K562 (cell line): ENCODE measurements at places on chromosomes 2 and 18. TPM values are rescaled to one million over a fixed set of nuclear protein-coding genes. Genes with fewer than 3 reads are reported as not detected.

DNA sequence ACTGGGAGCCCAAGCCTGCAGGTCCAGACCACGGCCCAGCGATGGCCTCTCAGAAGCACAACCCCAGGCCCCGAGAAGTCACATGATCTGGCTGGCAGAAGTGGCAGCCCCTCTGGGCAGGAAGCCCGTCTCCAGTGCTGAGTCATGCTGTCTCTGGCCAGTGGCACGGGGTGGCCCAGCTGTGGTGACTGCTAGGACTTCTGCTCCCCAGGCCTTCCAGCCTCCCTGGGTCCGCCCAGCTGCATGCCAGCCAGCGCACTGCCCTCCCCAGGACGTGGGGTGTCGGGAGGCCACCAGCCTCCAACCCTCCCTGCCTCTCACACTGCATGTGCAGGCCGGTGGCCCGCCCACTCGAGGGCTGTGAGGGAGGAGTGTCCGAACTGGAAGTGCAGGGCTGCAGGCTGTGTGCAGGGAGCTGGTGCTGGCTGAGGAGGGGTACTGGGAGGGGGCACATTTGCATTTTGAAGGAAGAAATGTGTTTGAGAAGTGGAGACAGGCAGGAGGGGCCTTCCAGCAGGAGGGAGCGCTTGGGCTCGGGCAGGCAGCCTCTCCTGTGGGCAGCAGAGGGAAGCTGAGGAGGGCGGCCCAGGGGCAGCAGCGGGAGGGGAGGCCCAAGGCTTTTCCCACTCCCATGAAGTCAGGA, 17.0 kb upstream of the HPCAL1 start:
- no peak for DNase-seq
- no peaks in the 10 kb centered on the region for H3K36me3 ChIP-seq
- H3K4me3 ChIP-seq = no peak overlapping the region

GRCh38 chr2:148042219-148042618, 21.3 kb downstream of the MBD5 start:
- no peak for DNase-seq
- no peaks in the 10 kb centered on the region for H3K4me1 ChIP-seq
- no peak overlapping the region for H3K27ac ChIP-seq
- no peaks in the 10 kb centered on the region for H3K27me3 ChIP-seq

GRCh38 chr2:210459880-210460279, 16.7 kb downstream of the LANCL1 start:
- no peak for DNase-seq
- no peaks in the 10 kb centered on the region for H3K27me3 ChIP-seq
- no peak overlapping the region for H3K27ac ChIP-seq
- no peaks in the 10 kb centered on the region for H3K4me1 ChIP-seq
- H3K4me3 ChIP-seq = no peak overlapping the region

- no peak overlapping the region for H3K4me3 ChIP-seq
- H3K27ac ChIP-seq = no peak overlapping the region
- H3K36me3 ChIP-seq = no peaks in the 10 kb centered on the region
- H3K4me1 ChIP-seq = no peaks in the 10 kb centered on the region
- no peaks in the 10 kb centered on the region for H3K27me3 ChIP-seq
Measured at GRCh38 chr2:144936442-144936841, 416.5 kb upstream of the ZEB2 start.

GRCh38 chr18:42719221-42719620, 396.3 kb downstream of the RIT2 start:
- DNase-seq = no peak
- H3K27ac ChIP-seq = no peak overlapping the region
- no peaks in the 10 kb centered on the region for H3K4me1 ChIP-seq
- no peak overlapping the region for H3K4me3 ChIP-seq
- H3K27me3 ChIP-seq = no peaks in the 10 kb centered on the region
- no peaks in the 10 kb centered on the region for H3K36me3 ChIP-seq

GRCh38 chr18:79604913-79605880, 74.4 kb upstream of the CTDP1 start:
- H3K27me3 ChIP-seq = no peaks in the 10 kb centered on the region; the same call in 2 of the 3 replicates
- H3K36me3 ChIP-seq = no peaks in the 10 kb centered on the region
- no peak overlapping the region for H3K27ac ChIP-seq
- H3K4me3 ChIP-seq = no peak overlapping the region
- no peak for DNase-seq

DNA sequence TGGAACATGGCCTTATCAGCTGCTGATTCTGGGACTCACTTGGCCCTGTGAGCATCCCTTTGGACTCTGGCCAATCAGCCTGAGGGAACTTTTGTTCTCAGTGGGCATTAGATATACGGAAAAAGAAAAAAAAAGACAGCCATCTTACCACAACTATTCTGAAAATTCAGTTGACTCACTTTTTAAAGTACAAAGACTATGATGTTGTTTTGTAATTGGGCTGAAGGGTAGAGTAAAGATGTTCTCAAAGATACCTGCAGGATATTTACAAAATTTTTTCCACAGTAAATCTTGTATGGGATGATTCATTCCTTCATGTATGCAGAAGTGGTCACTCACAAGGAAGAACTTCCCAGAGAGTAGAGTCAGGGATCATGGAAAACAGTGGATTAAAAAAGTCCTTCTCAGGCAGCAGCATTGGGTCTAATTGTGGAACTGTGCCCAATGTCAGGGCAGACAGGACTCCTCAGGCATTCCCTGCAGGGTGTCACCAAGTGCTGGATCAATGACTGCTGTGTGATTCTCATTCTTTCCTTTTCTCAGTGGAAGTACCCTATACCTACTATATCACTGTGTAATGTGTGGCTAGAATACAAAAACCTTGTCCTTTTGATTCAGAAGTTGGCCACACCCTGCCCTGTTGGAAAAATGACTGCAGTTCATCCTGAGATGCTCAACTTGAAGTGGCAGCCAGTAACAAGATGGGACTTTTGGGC, 35.4 kb downstream of the SULT1C4 start:
- peak; percentile 44 for DNase-seq
- no peaks in the 10 kb centered on the region for H3K36me3 ChIP-seq
- no peaks in the 10 kb centered on the region for H3K27me3 ChIP-seq
- H3K4me1 ChIP-seq = peaks cover 14% of the 10 kb centered on the region; the same call in 2 of the 3 replicates

DNA sequence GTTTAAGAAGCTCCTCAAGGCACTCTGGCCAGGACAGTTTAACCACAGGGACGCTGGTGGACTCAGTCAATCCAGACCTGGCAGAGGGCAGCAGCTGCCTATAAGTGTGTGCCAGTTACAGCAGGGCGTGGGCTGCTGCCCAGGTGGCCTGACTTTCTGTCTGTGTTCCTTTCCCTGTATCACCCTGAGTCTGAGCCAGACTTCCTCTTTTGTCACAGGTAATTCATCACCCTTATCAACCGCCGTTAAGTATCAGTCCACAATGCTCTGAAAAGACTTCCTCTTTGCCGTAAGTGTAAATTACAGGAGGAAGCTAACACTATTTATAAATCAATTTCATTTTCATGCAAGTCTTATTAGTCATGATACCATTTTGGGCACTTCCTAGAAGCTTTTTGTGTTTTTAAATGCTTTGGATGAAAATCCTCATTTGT, 7.0 kb downstream of the LPIN1 start:
- no peak overlapping the region for H3K4me3 ChIP-seq
- H3K27me3 ChIP-seq = no peaks in the 10 kb centered on the region
- H3K27ac ChIP-seq = peak overlapping the region; percentile 66
- H3K36me3 ChIP-seq = peaks cover 7% of the 10 kb centered on the region; the same call in 2 of the 3 replicates
- DNase-seq = peak; percentile 65

The ZNF236 gene
- 8.4 and 8.7 TPM in 2 replicates for total RNA-seq
